Panc1 (cell line): ENCODE measurements at places on chromosomes 12 and 14.

DNA sequence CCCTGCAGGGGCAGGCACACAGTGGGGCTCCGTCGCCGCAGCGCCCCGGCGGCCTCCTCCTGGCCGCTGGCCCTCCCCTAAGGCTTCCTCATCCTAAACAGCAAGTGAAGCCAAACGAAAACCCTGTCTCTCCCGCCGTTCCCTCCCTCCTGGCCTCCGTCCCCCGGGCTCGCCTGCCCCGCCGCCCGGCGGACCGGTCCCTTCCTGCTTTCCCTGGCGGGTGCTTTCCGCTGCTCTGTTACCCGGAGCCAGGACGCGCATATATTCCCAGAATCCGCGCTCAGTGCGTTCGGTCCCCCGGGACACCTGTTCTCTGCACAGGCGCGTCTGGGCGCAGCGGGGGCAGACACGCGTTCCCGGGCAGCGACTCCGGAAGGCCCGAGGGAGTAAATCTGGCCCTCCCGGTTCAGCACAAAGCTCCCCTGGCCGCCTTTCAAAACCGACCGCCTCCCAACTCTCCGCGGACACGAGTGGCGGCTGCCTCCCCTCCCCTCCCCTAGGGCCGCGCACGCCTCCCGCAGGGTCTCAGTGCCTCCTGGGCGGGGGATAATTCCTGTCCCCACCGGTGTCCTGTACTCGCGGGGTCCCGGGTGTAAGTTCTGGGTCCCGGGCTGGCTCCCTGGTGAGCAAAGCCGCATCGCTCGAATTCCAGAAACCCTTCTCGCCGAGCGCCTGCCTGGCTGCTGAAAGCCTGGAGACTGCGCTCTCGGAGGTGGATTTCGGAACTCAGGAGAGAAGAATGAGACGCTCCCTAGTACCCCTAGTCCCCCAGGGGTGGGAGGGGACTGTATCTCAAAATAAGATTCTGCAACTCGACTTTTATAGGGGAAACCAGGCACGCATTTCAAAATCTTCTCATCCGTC is 21.4 kb upstream of the CEP170B start:
- no peaks in the 10 kb centered on the region for H3K4me1 ChIP-seq
- H3K27ac ChIP-seq = no peak overlapping the region

GRCh38 chr12:104498211-104498801 is 41.6 kb downstream of the CHST11 start:
- H3K36me3 ChIP-seq = no peaks in the 10 kb centered on the region
- no peak overlapping the region for H3K4me3 ChIP-seq
- H3K4me1 ChIP-seq = no peaks in the 10 kb centered on the region; the same call in 1 of the 2 replicates
- no peak for DNase-seq
- no peak overlapping the region for H3K27ac ChIP-seq

GRCh38 chr14:90293766-90294730 is 37.7 kb downstream of the NRDE2 start:
- no peak for DNase-seq
- H3K4me1 ChIP-seq = no peaks in the 10 kb centered on the region
- no peak overlapping the region for H3K27ac ChIP-seq
- no peaks in the 10 kb centered on the region for H3K27me3 ChIP-seq

GRCh38 chr12:113315358-113315757 is 19.6 kb downstream of the SLC8B1 start:
- no peak overlapping the region for H3K4me3 ChIP-seq
- H3K27ac ChIP-seq = no peak overlapping the region
- DNase-seq = no peak
- no peaks in the 10 kb centered on the region for H3K27me3 ChIP-seq

DNA sequence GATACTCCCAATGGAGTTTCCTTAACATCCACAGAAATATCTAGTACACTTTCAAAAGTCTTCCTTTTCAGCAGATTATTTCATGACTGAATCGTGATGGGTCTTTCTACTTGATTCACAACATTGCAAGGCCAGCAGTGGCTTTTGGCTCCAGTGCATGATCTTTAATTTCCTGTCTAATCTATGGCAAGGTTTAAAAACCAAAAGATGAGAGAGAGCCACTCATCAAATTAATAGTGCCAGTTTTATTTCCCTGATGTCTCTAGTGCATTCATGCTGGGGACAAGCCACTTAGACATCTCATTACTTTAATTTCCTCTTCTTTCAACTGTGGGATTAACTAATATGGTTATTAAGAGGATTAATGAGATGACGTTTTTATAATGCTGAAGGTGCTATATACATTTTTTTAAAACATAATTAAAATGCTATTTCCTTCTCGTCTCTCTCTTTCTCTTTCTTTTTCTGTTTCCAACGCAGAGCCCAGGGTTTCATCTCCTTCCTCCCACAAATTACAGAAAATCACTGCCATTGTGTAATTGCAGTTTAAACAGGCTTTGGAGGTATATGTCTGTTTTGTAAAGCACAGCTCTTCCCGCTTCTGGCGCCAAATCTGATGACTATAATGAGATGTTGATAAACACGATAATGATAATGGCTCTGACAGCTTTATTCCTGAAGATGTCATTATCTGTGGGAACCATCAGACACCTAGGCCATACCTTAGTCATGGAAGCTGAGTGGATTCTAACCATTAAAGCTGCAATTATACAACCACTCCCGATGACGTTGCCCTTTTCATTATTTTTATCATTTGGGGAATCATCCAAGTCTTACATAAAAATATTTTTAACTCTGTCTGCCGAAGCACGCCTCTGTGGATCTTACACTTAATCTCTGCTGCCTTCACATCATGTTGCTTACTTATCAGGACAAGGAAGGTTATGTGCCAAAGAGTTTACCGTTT is 103.1 kb upstream of the PPM1H start:
- H3K27ac ChIP-seq = no peak overlapping the region
- no peak for DNase-seq

- H3K27ac ChIP-seq = no peak overlapping the region
- DNase-seq = no peak
- H3K36me3 ChIP-seq = no peaks in the 10 kb centered on the region
- no peaks in the 10 kb centered on the region for H3K4me1 ChIP-seq
- H3K4me3 ChIP-seq = no peak overlapping the region
Measured at GRCh38 chr14:93994919-93995682, 2.0 kb upstream of the CCDC197 start.

DNA sequence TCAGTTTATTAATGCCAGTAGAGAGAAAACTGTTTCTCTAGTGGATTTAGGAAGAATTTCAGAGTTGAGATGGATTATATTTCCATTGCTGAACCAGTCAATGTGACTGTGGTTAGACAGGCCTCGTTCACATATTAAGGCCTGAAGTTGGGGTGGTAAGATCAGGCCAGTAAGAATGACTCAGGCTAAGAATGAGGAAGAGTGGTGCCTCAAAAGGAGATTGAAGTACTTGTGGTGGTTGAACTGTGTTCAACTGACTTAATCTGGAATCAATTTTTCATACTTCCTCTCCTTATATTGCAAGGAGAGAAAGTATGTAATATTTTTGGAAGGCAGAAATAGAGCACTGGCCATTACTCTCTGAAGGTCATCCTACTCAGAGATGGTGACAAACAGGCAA is 37.8 kb upstream of the ATF7IP start:
- DNase-seq = no peak
- H3K27ac ChIP-seq = no peak overlapping the region
- H3K4me3 ChIP-seq = no peak overlapping the region
- H3K27me3 ChIP-seq = no peaks in the 10 kb centered on the region

DNA sequence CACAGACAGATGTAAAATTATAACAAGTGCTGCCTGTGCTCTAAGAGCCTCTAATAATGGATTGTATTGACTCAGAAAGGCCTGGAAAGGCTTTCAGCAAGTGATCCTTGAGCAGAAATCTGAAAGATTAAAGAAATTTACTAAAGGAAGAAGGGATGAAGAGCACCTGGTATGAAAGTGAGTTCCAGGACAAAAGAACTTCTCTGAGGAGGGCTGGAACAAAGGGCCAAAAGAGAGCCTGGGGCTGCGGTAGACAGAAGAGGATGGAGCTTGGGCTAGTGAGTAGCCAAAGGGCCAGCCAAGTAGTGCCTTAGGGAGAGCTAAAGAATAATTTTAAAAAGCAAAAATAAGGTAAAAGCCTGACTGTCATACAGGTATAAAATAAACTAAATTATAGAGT is 44.0 kb downstream of the BCAT1 start:
- H3K27ac ChIP-seq = no peak overlapping the region
- H3K4me3 ChIP-seq = no peak overlapping the region
- DNase-seq = no peak
- H3K36me3 ChIP-seq = no peaks in the 10 kb centered on the region
- no peaks in the 10 kb centered on the region for H3K27me3 ChIP-seq

DNA sequence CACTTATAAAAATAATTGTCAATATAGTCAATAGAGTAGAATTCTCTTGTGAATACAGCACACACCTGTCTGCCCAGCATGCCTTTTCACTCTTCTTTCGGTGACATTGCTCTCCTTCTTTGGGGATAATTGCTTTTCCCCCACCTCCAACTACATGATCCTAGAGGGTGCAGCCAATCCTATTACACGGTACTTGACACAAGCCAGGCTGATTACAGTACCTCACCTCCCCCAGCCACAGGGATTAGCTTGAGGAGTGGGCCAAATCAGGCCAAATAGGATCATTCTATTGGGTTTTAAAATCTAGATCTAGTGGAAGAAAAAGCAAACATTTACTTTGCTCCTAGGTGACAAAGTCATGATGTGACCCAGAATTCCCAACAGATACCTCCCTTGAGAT is 16.8 kb upstream of the NFYB start:
- H3K27me3 ChIP-seq = no peaks in the 10 kb centered on the region
- DNase-seq = no peak
- no peaks in the 10 kb centered on the region for H3K4me1 ChIP-seq
- no peaks in the 10 kb centered on the region for H3K36me3 ChIP-seq
- H3K27ac ChIP-seq = no peak overlapping the region
- no peak overlapping the region for H3K4me3 ChIP-seq

DNA sequence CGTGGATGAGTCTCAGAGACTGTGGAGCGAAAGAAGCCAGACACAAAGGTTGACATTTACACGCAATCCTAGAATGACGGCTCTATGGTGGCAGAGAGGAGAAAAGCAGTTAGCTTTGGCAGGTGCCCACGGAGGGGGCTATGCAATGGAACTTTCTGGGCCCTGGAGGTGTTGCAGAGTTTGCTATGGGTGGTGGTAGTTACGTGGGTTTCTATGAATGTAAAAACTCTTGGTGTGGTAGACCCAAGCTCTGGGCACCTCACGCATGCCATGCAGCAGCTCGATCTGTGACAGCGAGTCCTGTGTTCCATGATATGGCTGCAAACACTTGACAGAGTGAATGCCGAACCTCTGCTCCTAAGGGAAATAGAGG is 5.0 kb upstream of the INF2 start:
- H3K27ac ChIP-seq = peak overlapping the region; percentile 97
- peaks cover 60% of the 10 kb centered on the region for H3K4me1 ChIP-seq
- no peak overlapping the region for H3K4me3 ChIP-seq
- no peaks in the 10 kb centered on the region for H3K27me3 ChIP-seq

- no peaks in the 10 kb centered on the region for H3K36me3 ChIP-seq
- H3K27me3 ChIP-seq = no peaks in the 10 kb centered on the region
- H3K4me3 ChIP-seq = no peak overlapping the region
- no peak for DNase-seq
- H3K27ac ChIP-seq = no peak overlapping the region
- no peaks in the 10 kb centered on the region for H3K4me1 ChIP-seq
Measured at GRCh38 chr14:79420725-79421124, 790.6 kb downstream of the DIO2 start.

DNA sequence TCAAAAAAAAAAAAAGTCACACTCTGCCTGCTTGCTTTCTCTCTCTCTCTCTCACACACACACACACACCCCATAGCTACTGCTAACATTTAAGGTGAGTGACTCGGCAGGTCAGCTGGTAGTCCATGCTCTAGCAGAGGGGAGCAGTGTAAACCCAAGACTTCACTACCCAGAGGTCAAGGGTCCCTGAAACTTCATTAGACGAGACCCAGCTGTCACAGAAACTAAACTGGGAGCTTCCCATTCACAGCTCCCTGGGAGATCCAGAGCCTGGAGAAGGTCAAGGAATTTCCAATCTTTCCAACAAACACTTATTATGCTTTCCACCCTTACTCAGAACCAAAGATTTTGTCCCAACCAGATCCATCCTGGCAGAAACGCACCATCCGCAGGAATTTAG is 33.2 kb downstream of the CKAP4 start:
- no peak overlapping the region for H3K27ac ChIP-seq
- H3K27me3 ChIP-seq = peaks cover 2% of the 10 kb centered on the region; the same call in 1 of the 2 replicates
- no peaks in the 10 kb centered on the region for H3K36me3 ChIP-seq
- DNase-seq = no peak

DNA sequence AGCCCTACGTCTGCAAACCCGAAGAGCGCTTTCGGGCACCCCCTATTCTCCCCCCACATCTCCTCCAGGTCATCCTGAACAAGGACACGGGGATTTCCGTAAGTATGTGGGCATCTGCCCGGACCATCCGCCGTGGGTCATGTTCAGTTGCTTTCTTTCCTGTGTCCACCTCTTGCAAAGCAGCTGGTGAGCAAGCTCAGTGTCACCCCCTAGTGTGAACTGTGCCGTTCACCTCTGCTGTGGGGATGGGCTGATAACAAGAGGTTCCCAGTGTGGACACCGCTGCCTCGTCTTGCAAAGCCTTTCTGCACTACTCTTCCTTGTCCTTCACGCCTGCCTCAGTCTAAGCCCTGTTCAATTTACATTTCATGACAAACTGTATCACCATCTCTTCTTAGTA is 8.6 kb downstream of the PRKAB1 start:
- peaks cover 12% of the 10 kb centered on the region for H3K4me1 ChIP-seq
- no peaks in the 10 kb centered on the region for H3K27me3 ChIP-seq
- no peak overlapping the region for H3K4me3 ChIP-seq
- no peak overlapping the region for H3K27ac ChIP-seq
- DNase-seq = no peak

- no peaks in the 10 kb centered on the region for H3K27me3 ChIP-seq
- H3K27ac ChIP-seq = peak overlapping the region; percentile 75
- H3K4me1 ChIP-seq = peaks cover 51% of the 10 kb centered on the region
- H3K36me3 ChIP-seq = no peaks in the 10 kb centered on the region
Measured at GRCh38 chr14:35332517-35333263, 40.5 kb downstream of the PSMA6 start.

DNA sequence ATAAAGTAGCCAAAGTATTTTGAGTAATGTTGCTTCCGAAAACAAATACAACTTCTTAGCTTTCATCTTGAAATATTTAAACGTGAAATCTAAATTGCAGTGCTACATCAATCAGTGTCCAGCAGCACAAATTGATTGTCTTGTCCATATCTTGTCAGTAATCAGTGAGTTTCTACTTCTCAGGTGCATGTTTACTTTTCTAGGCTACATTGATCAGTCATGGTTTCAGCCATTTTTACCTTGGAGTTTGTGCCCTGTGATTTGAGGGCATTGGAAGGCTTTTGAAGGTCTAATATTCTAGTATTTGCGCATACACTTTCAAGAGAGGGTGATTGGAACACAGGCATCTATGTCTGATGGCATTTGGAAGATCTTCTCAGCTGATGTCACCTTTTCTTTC is 12.4 kb downstream of the RMST start:
- no peak overlapping the region for H3K27ac ChIP-seq
- H3K36me3 ChIP-seq = no peaks in the 10 kb centered on the region
- no peak overlapping the region for H3K4me3 ChIP-seq
- no peak for DNase-seq
- H3K4me1 ChIP-seq = no peaks in the 10 kb centered on the region
- H3K27me3 ChIP-seq = no peaks in the 10 kb centered on the region

DNA sequence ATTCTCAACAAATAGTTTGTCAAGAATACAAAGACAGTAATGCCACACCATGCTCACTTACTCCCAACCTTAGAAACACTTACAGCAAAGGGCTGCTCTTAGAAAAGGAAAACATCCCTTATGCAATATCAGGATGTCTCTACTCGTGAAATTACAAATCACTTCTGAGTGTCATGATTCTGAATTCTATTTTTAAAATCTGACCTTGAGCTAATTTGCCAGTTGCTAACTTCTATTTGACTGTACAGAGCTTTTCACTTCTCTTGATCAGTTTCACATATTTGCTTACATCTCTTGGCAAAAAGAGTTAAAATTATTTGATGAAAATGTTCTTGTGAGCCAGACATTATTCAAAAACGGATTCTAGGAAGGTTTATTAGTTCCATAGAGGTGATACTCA is 136.7 kb upstream of the SLC35F4 start:
- DNase-seq = no peak
- H3K27ac ChIP-seq = no peak overlapping the region
